Body of pancreas (tissue), 4 donors: ENCODE measurements at places on chromosomes 16 and 17. TPM values are rescaled to one million over a fixed set of nuclear protein-coding genes. Genes with fewer than 3 reads are reported as not detected.

The TNFRSF12A gene
- total RNA-seq, result 229 TPM

The SPATA20 gene
- total RNA-seq, result 65.6 TPM

The ABCC3 gene
- total RNA-seq, result 163 TPM

The UBALD1 gene
- total RNA-seq, result 19.4 TPM

The CD68 gene
- total RNA-seq, result 14.8 TPM
